ENCODE measurements at places on chromosomes 3 and 15.

- peak; percentile 17 for DNase-seq
Measured at GRCh38 chr3:187130346-187131066, 8.8 kb downstream of the RPL39L start.

- DNase-seq, result no peak
Measured at GRCh38 chr15:77642793-77643430, 10.2 kb upstream of the LINGO1 start.

DNA sequence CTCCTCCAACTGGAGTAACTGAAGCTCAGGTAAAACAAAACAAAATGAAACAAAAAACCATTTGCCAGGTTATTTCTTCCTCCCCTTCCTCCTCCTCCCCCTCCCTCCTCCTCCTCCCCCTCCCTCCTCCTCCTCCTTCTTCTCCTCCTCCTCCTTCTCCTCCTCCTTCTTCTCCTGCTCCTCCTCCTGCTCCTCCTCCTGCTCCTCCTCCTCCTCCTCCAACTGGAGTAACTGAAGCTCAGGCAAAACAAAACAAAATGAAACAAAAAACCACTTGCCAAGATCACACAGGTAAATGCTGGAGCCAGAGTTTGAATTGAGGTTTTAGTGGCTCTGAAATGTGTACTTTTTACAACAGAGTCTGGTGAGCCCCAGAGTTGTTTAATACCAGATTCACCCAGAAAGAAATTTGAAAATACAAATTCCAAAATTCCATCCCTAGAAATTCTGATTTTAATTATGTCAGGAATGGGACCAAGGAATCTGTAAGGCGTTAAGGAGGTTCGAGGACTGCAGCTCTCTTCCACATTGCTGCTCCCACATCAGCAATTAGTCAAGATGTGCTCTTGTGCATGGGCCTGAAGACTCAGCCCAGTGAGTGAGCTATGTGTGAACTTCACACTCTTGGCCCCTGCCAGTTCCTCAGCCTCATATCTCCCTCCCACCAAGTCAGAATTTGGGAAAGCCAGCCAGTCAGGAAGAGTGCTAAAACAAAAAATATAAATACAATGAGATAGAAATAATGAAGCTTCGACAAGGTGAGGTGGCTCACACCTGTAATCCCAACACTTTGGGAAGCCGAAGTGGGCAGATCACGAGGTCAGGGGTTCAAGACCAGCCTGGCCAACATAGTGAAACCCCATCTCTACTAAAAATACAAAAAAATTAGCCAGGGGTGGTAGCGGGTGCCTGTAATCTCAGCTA is 31.6 kb upstream of the ZNF770 start:
- DNase-seq, result no peak

DNA sequence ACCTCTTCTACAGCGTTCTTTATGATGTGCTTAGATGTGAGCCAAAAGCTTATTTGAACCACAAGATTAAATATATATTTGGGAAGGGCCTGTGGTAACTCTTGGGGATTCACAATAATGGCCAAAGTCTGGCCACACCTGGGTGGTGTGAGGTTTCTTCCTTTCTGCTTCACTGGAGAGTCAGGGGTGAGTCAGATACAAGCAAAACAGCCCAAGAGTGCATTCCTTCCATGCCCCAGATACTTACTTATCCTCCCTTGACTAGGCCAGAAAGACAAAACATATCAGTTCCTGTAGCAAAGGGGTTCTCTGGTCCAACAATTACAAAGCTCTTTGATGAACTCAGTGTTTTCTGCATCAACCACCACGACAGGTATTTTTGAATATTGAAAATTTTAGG is 941 bp downstream of the ZBED2 start:
- DNase-seq, result no peak

GRCh38 chr3:113183748-113184661 is 27.4 kb upstream of the BOC start:
- DNase-seq, result no peak
